ENCODE measurements at places on chromosomes 7 and 10.

DNA sequence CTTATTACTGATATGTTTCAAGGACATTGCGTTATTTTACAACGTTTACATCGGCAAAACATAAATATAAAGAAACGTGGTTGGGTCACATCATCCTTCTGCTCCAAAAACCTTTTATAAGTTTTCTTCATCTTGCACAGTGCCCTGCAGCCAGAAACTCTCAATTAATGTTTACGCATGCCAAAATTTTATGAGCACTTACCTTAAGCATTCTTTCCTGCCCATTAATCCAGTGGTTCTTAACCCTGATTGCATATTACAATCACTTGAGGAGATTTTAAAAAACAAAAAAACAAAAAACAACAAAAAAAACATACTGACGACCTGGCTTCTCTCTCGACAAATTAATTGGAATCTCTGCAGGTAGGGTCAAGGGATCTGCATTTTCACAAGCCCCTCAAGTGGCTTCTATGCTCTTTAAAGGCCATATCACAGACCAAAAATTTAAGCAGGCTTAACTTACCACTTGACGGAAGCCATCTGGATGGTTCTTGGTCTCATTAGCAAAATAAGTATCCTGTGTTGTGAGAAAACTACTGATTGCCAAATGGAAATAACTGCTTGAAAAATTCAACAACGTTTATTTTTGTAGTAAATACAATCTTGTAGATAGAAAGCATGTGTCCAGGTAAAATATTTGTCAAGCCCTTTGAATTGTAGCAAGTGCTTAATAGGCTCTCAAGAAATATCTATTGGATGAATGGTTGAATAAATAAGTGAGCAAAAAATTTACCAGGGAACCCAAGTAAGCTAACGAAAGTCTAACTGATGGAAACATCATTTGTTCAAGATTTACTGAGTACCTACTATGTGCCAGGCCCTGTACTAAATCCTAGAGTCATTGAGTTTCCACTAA, 30.9 kb upstream of the SLC16A12 start:
- DNase-seq: no peak

DNA sequence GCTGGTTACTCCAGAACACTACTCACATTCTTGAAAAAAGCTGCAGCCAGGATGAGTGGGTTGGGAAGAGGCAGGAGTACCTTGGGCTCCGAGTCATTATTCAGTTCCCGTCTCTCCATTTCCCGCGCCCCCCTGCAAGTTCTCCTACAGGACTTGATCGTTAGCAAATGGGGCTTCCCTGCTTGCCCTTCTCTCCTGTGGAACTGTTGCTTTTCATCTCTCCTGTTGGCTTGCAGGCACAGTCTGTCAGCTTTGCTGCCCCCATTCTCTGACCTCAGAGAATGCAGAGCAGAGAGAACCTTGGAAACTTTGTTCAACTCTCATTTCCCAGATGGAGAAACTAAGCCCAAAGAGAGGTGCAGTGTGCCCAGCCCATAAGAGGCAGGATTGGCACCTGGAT, 35.6 kb upstream of the LRRC4 start:
- DNase-seq: no peak

- no peak for DNase-seq
Measured at GRCh38 chr10:8487346-8487745, 432.9 kb downstream of the GATA3 start.

GRCh38 chr10:69800109-69800508, 1.6 kb upstream of the COL13A1 start:
- DNase-seq: no peak

DNA sequence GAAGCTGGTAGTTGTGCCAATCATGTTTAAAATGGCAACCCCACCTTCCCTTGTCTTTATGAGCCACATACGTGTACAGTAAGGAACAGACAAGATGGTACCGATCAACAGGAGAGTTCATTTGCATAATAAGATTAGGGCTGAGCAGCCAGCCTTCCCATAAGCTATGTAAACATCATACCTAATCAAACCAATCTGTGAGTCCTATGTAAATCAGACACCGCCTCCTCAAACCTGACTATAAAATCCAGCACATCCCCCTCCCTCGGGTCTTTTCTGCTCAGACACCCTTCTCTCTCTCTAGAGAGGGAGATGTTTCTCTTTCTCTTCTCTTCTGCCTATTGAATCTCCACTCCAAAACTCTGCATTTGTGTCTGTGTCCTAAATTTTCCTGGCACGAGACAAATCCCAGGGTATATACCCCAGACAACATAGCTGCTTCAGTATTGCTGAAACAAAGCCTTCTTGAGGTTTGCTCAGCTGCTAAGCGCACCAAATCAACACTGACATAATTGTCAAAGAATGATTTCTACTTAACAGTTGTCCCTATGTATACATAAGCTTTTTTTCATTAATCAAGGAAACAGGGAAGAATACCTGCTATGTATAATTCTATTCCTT, 279.2 kb downstream of the THSD7A start:
- no peak for DNase-seq

- no peak for DNase-seq
Measured at GRCh38 chr7:140275069-140275965, 98.5 kb upstream of the KDM7A start.

DNA sequence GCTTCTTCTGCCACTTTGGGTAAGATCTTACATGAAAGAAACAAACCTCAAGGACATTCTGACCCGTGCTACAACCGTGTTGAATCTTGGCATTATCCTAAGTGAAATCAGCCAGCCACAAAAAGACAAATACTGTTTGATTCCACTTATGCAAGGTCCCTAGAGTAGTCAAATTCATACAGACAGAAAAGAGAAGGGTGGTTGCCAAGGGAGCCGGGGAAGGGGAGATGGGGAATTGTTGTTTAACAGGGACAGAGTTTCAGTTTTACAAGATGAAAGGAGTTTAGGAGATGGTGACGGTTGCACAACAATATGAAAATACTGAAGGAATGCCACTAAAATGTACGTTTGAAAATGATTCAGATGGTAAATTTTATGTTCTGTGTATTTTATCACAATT, 12.2 kb upstream of the CLEC2L start:
- DNase-seq: no peak

- no peak for DNase-seq
Measured at GRCh38 chr7:45494885-45495284, 79.3 kb upstream of the ADCY1 start.

DNA sequence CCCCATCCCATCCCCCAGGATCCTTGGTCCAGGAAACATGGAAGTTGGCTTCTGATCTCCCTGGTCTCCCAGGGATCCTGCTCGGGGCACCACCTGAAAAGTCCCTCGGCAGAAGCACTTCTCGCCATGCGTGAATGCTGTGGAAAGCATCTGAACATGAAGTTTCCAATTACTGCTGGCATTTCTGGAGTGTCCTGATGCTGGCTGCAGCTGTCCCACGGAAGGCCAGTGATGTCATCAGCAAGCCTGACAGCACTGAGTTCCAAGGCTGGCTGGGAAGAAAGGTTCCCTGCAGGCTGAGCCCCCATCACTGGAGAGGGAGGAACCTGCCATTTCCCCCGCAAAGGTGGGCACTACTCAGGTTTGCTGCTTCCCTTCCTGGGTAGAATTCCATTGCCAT, 71.4 kb downstream of the KCNMA1 start:
- DNase-seq: no peak

GRCh38 chr7:112646783-112647182, 143.4 kb downstream of the TMEM168 start:
- no peak for DNase-seq

- no peak for DNase-seq
Measured at GRCh38 chr7:24058953-24059352, 225.0 kb upstream of the NPY start.

GRCh38 chr7:44587843-44588711, 6.0 kb upstream of the TMED4 start:
- DNase-seq: no peak

GRCh38 chr10:86556933-86557649, 35.5 kb upstream of the WAPL start:
- DNase-seq: no peak

- DNase-seq: no peak
Measured at GRCh38 chr10:49165821-49166483, 22.2 kb downstream of the TMEM273 start.

- no peak for DNase-seq
Measured at GRCh38 chr10:105042906-105043552, 401.9 kb downstream of the SORCS3 start.

- DNase-seq: no peak
Measured at GRCh38 chr7:16891338-16891737, 9.6 kb upstream of the AGR3 start.

- no peak for DNase-seq
Measured at GRCh38 chr7:66211429-66211828, 6.3 kb downstream of the TPST1 start.

- no peak for DNase-seq
Measured at GRCh38 chr7:151808400-151809145, 68.3 kb downstream of the PRKAG2 start.

DNA sequence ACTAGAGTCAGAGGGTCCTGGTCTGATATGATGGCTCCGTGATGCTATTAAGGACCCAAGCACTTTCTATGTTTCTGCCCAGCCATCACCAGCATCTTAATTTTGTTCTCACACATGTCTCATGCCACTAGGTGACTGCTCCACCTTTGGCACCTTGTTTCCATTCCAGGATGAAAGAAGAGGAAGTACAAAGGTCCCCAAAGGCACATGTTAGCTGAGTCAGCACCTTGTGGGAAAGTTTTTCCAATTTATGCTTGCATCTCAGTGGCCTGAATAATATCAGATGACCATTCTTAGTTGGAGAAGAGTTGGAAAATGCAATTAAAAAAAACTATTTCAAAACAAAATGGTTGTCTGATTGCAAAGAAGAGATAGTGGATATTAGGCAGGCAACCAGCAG, 341.0 kb upstream of the NPSR1 start:
- DNase-seq: no peak

DNA sequence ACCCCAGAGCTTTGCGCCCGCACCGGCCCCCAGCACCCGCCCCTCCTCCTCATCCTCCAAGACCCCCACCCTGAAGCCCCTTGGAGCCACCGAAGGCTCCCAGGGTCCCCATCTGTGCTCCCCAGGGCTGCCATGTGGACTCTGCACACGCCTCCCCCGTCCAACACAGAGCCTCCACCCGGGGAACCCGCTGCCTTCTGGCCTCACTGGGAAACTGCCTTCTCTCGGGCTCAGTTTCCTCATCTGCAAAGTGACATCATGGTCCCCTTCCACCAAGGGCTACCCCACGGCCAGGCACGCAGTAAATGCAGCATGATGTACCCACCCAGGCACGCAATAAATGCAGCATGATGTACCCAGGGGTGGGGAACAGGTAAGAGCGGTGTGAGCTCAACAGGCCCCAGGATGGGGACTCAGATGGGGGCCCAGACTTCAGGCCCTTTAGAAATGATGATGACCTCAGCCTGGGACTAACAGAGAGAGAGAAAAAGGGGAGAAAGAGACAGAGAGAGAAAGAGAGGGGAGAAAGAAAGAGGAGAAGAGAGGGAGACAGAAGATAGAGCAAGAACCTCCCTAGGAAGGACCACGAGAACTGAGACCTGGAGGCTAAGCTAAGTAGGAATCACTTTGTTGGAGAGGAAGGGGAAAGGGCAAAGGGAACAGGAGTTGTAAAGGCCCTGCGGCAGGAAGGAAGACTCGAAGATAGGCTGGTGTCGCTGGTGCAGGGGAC, 2.5 kb upstream of the MICALL2 start:
- DNase-seq: no peak

DNA sequence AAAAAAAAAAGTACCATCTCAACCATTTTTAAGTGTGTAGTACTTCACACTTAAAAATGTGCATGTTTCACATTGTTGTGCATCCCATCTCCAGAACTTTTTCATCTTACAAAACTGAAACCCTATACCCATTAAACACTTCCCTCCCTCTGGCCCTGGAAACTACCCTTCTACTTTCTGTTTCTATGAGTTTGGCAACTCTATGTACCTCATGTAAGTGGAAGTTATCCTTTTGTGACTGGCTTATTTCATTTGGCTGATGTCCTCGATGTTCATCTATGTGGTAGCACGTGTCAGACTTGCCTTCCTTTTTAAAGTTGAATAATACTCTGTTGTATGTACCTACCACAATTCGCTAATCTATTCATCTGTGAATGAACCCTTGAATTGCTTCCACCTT, 12.2 kb downstream of the KCNMA1 start:
- no peak for DNase-seq

- DNase-seq: no peak
Measured at GRCh38 chr10:49081547-49082275, 33.6 kb downstream of the VSTM4 start.

DNA sequence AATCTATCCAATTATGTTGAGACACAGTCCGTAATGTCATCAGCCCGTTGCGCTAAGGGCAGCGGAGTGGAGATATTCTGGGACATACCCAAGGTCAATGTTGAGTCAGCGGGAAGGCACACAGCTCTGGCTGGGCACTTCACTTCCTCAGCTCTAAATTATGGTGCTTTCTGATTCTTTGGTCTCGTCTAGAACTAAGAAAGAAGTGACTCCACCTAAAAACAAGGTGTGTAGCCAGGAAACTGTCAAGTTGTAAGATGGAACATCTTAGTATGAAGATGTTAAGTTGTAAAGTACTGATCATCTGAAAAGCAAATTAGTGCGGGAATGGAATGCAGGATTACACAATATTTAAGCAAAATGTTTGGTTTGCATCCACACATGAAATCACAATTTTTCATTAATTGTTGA, 43.1 kb downstream of the BAIAP2L1 start:
- DNase-seq: no peak

GRCh38 chr10:79376078-79376628, 28.9 kb downstream of the PPIF start:
- no peak for DNase-seq

DNA sequence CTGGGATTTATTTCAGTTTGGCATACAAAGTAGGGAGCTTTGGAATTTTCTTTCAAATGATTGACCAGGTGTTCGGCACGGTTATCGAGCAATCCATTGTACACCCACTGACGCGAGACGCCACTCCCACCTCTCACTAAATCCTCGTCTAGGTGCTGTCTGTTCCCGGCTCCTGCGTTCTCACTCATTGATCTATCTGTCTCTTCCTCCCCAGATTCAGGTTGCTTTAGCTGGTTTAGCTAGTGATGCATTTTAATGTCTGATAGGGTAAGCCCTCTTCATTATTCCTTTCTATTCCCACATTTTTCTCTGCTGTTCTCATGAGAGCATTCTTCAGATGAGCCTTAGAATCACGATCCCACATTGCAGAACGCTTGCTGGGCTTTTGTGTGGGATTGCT, 91.7 kb downstream of the ELFN1 start:
- no peak for DNase-seq

GRCh38 chr7:17108049-17108584, 190.3 kb upstream of the AHR start:
- DNase-seq: no peak

DNA sequence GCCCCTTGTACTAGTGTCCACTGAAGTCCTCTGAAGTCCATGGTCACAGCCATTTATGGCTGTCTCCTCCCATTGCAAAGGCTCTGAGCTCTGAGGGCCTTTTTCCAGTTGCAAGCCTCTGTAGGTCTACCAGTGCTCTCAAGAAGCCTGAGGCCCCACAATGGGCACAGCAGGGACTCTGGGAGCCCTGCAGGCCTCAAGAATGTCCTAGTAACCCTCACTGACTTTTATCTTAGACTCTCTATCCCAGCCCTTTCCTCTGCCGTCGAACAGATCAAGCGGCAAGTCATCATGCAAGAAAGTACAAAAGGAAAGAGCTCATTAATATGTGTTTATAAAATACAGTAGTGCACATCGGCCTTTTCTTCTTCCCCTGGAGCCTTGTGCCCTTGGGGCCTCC, 23.4 kb downstream of the VWA2 start:
- no peak for DNase-seq

GRCh38 chr10:33817605-33818004, 483.1 kb upstream of the NRP1 start:
- DNase-seq: no peak

GRCh38 chr10:62456611-62457101, 82.5 kb downstream of the ZNF365 start:
- no peak for DNase-seq

All from stimulated activated CD8-positive, alpha-beta memory T cell treated with anti-CD3 and anti-CD28 coated beads, Interleukin-4, amount 100 ng/mL, for 1 hour (primary cell).